KBM-7 (cell line): ENCODE measurements at places on chromosomes 7 and 10.

DNA sequence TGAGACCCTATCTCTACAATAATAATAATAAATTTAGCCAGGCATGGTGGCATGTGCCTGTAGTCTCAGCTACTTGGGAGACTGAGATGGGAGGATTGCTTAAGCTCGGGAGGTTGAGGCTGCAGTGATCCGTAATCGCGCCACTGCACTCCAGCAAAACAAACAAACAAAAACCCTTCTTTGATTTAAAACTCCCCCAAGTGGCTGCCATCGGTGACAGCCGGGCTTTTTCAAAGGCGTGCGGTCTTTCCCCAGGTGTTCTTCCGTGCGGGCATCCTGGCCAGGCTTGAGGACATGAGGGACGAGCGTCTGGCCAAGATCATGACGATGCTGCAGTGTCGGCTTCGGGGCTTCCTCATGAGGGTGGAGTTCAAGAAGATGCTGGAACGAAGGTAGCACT is 1.9 kb upstream of the MYH16 start:
- no peak for DNase-seq

DNA sequence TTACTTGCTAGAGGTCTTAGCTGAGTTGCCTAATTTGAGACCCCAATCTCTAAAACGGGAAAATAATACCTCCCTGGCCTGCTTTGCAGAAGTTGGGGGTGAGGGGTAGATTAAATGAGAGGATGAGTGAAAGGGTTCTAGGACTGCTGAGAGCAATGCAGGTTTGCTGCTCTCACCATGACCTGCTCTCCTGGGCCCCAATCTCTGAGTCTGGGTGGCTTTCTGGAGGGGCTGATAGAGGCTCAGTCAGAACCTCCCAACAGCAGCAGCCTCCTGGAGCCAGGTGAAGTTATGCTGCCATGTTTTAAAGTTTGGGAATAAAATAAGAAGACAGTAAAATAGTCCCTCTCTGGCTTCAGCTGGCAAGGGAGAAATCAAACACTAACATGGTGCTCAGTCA is 7.3 kb downstream of the UROS start:
- DNase-seq = no peak

DNA sequence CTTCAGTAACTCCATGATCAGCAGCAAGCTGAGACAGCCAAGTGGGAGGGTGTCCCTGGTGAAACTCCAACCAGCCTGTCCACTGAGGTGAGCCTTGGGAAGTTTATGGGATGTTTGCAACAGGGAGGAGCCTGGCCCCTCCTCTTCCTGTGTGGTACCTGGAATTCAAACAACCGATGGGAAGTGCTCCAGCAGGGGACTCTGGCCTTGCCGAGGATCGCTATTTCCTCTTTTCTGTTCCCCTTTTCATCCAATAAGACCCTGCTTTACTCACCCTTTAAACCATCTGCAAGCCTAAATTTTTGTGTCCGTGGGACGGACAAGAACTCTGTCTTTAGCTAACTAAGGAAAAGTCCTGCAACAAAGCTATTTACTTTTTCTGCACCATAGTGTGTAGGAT is 491.1 kb upstream of the ZMIZ1 start:
- peak; percentile 92 for DNase-seq

- no peak for DNase-seq
These were observed 49.6 kb downstream of the ITPRID1 start for GRCh38 chr7:31563522-31563921.

DNA sequence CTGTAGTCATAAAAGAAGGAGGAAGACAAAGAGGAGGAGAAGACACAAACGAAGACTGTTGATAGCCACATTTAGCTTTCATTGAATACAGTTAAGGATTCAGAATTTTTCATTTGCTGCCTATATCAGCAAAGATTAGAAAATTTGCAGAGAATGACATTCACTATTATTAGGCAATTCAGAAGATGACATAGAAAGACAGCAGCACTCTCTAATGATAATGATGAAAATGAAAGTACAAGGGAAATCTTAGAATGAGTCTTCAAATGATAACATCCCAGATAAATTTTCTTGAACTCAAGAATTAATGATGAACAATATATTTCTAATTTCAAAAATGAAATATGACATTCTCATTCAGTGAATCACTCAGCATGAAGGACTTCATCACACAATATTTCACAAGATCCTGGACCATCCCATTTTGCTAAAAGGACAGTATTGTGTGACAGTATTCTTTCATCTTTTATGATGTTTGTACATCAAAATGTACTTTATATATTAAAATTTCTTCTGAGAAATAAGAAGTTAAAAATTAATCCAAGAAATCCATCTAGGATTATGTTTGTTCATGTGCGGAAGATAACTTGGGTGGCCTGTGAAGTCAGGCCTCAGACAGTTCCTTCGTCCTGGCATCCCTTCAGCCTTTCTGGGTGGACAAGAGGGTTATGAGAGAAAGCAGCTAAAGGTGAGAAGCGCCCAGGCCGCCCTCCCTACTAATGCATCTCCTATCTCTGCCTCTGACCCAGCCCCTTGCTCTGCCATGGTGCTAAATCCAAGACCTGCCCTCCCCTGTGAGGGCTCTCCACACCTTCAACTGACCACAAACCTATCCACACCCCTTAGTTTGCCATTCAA is 47.4 kb upstream of the CAMK2B start:
- DNase-seq = no peak

- no peak for DNase-seq
These were observed 176.2 kb upstream of the GDF10 start for GRCh38 chr10:47123716-47124288.

GRCh38 chr10:31768467-31768866 is 160.2 kb downstream of the ARHGAP12 start:
- DNase-seq = no peak

DNA sequence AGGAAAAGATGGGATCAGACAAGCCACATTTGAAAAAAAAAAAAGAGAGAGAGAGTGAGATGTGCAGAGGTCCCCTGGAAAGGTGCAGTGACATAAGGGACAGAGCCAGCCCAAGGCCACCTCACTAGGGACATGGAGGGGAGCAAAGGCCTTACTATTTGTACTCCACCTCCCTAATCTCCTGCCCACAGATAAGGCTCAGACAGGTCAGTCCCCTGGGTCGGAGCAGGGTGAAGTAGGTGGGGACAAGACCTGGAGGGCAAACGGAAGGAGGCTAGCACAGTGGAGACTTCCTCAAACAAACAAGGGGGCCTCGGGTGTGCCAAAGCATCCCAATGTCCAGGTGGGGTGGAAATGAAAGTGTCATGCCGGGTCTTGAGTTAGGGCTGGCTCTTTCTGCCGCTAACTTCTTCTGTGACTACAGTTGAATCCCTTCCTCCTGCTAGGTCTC is 7.0 kb downstream of the PRF1 start:
- no peak for DNase-seq

DNA sequence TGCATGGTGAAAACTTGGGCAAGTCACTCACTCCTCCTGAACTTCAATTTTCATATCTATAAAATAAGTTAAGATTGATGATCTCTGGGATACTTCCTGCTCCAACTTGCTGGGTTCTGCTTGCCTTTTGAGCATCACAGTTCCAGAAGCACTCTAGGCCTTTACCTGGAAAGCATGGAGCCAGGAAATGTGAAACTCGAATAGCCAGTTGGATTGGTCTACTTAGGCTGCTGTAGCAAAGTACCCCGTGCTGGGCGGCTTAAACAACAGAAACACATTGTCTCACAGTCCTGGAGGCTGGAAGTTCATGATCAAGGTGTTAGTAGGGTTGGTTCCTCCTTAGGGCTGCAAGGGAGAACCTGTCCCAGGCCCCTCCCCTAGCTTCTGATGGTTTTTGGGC is 64.5 kb downstream of the NAMPT start:
- DNase-seq = no peak
